ENCODE measurements at places on chromosomes 1 and 21. TPM values are rescaled to one million over a fixed set of nuclear protein-coding genes. Genes with fewer than 3 reads are reported as not detected.

DNA sequence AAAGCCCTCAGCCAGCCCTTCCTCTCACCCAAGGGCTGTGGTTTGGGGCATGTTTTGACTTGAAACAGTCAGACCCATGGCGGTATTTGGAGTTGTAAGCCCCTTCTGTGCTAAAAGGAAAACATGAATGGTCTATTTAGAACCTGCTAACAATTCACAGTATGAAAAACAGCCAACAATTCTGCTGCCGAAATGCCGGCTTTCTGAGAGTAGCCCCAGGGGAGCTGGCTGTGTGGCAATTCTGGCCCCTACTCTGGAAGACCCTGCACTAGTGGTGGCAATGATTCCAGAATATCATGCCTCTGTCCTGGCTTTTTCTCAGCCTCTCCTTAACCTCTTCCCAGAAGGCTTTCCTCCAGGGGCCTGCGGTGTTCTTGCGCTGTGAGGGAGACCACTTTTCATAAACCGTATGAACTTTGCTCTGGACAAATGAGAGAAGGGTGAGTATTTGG, 118.7 kb downstream of the EDEM3 start:
- DNase-seq: no peak

DNA sequence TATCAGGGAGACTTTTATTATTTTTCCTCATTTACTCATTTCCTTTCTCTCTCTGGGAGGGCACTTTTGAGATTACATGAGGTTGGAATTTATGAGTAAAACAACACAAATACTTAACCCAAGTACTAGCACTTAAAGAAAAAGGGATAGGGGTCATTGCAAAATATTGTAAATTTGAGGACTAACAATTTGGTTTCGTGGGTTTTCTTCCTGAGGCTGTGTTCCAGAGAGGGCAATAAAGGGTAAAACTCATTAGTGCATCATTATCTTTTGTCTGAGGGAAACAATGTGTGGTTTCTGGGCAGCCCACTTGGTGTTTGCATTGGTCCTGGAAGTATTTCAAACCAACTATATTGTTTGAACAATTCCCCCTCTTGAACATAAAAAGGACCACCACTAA, 96.5 kb downstream of the GREM2 start:
- no peak for DNase-seq

DNA sequence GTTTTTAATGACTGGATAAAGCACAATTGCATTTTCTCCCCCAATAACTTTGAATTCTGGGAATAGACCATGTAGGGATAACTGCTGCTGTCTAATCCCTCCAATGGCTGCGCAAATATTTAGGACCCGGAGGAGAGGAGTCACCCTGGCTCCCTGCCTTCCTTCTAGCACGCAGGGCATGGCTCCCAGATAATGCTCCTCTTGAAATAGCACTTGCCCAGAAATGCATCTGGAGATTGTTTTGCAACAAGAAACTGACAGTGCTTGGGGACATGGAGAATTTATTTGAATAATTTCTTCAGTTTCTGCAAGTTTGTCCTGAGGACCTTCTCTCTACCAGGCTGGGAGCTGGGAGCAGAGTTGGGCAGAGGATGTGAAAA, 83.5 kb downstream of the MAN1C1 start:
- DNase-seq: no peak

DNA sequence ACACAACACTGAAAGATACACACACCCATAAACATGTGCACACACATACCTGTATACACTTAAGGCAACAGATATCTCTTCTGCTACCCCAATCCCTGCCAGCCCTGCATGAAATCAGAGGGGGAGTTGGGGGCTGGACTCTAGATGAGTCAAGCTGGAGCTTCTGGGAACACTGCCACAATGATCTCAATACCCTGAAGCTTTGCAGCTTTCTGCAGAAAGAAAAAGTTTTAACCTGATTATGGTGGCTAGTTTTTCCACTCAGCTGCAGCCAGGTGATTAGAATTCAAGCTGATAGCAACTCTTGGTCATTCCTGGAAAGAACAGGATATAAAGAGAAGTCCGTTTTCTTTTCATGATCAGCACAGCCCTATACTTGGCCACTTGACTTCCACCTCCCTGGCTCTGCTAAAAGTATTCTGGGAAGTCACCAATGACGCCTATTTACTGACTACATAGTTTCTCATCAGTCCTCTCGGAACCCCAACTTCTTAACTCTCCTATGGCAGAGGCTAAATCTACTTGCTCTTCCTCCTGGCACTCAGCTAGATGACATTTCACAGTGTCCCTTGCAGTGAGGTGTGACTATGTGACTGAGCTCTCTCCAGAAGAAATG, 20.7 kb upstream of the DNASE2B start:
- no peak for DNase-seq

DNA sequence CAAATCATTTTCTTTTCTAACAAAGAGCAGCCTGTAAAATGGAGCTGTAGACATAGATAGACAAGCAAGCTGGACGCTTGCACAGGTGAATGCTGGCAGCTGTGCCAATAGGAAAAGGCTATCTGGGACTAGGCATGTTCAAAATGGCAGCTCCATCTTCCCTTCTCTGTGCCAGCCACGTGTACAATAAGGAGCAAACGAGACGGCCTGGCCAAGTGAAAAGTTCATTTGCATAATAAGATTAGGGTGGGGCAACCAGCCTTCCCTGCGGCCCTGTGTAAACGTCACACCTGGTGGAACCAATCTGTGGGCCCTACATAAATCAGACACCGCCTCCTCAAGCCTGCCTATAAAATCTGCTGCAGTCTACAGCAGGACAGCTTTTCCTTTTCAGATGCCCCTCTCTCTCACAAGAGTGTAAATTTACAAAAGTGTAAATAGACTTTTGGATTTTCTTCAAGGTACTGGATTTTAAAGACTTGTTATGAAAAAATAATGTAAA, 16.6 kb upstream of the EDEM3 start:
- DNase-seq: no peak

- DNase-seq: peak; percentile 11
These were observed 286.5 kb downstream of the NPHP4 start for GRCh38 chr1:5705751-5706150.

DNA sequence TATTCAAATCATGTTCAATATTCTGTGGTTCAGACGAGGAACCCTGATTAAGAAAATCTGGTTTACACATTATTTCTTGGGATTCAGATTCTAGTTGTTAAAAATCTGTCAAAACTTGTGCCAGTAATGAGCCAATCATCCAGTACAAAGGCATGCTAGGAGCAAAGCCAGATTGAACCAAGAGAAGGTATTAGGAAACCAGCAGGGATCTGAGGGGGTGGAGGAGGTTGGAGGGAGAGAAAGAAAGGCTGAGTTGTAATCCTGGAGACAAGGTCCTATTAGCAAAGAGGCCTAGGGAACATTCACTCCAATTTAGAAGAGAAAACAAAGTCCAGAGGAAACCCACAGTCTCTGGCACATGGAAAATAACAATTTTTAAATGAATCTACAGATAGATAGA, 352.9 kb downstream of the LTN1 start:
- DNase-seq: no peak

GRCh38 chr1:21564521-21565095, 55.4 kb downstream of the ALPL start:
- DNase-seq: no peak

GRCh38 chr1:157289424-157290105, 151.4 kb upstream of the ETV3 start:
- no peak for DNase-seq

- DNase-seq: no peak
These were observed 144.3 kb downstream of the ST6GALNAC3 start for GRCh38 chr1:76218888-76219287.

DNA sequence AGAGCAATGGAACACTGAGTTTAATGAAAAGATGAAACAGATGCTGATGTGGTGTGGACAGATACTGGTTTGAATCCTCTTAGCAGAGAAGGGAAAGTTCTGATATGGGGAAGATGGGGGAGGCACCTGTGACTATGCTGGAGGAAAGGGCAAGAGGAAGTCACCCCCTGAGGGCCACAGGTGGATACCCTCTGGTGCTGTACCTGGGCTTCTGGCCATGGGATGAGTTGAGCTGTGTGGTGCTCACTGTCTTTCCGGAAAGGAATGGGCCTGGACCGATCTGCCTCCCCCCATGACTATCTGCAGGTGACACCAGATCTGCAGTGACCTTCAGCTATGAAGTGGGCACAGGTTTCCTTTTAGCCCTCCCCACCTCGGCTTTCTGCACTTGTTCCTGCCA, 52.4 kb downstream of the IER5 start:
- no peak for DNase-seq

DNA sequence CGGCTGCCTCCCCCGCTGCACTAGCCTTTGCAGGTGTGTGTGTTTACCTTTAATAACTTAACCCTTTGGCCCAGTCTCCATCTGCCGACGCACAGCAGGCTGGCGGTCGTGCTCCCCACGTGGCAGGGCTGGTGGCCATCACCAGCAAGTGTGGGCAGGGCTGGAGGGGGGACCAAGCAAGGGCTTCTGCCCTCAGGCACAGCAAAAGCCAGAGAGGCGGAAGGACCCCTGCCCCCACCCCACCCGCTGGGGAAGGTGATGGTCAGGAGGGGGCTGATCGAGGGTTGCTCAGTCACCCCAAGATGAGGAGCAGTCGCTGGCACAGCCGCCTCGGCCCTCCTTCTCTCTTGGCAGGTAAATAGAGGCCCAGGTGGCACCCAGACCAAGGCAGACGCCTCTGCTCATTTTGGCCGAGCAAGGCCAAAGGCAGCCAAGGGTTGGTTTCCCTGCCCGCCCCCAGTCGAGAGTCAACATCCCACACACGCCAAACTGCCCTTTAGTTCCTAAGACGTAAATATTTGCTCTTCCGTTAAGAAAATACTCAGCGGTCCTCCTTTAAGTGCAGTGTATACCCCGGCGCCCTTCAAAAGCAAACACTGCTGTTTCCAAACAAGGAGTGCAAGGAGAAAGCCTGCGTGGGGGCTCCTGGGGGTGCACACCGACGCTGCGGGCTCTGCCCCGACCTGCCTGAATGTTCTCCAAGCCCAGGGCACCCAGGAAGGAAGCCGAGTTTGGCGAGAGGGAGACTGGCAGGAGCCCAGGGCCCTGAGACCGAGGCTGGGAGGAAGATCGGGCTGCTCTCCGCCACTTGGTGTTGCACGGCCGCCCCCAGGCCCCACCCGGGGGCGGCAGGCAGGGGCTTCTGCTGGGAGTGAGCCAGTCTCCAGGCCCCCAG, 82.7 kb downstream of the SIK1 start:
- peak; percentile 87 for DNase-seq

- DNase-seq: no peak
These were observed 1963.0 kb downstream of the NCAM2 start for GRCh38 chr21:22961258-22961657.

GRCh38 chr1:236774926-236775325, 20.2 kb upstream of the MTR start:
- no peak for DNase-seq

The CELA2B gene
- not detected for total RNA-seq

The NRAS gene
- total RNA-seq: 25.1 TPM

The GBP3 gene
- 60.2 TPM for total RNA-seq

The IGSF5 gene
- not detected for total RNA-seq

The NMNAT1 gene
- 9.2 TPM for total RNA-seq

Data from lower lobe of right lung (tissue), 2 donors.